ENCODE measurements at places on chromosomes 7 and 10.

DNA sequence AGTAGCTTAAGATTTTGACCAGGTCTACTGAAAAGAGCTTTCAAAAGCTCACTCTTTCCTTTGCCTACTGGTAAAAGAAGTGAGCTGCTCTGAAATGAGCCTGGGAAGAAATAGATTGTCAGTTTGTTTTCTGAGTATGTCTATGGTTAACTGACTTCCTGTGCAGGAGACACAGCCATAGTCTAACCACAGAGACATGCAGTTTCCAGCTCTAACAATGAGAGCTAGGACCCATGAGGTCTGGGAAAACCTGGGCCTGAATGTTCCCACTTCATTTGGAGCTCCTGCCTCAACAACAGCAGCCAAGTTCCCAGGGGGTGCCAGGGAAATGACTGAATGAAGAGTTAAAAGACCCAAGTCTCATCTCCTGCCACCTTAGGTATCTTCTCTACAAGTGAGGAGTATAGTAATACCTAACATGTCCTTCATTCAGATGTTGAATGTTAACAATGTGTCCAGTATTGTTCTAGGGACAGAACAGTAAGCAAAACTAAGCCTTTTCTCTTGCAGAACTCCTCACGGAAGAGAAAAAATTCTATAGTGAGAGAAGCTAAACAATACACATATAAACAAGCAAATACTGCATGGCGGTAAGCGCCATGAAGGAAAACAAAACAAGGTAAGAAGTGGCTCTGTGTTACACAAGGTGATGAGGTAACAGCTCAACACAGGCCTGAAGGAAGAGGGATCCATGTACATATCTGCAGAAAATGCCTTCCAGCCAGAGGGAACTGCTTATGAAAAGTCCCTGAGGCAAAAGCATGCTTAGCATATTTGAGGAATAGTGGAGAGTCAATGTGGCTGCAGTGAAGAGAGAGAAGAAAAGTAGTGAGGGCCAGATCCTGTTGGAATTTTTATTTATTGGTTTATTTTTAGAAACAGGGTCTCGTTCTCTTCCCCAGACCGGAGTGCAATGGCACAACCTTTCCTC, 26.4 kb upstream of the ANKRD1 start:
- no peak for DNase-seq

GRCh38 chr7:106639476-106640334, 21.3 kb downstream of the CCDC71L start:
- no peak for DNase-seq

DNA sequence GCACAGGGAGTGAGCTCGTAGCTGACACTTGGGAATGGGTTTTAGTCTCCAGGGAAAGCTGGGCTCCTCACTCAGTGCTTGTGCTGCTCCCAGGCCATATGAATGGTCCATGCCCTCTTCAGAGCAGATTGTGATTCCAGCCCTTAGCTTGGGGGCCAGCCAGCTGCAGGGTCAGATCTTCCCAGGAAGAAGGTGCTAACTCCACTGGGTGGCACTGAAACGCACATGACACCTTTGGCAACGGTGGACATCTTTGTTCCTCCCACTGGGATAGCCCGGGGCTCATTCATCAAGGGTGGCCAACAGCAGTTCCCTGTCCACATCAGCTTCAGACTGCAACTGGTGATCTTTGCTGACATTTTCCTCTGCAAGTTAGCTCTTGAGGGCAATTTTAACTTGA, 129.2 kb downstream of the DYNC2I1 start:
- no peak for DNase-seq

DNA sequence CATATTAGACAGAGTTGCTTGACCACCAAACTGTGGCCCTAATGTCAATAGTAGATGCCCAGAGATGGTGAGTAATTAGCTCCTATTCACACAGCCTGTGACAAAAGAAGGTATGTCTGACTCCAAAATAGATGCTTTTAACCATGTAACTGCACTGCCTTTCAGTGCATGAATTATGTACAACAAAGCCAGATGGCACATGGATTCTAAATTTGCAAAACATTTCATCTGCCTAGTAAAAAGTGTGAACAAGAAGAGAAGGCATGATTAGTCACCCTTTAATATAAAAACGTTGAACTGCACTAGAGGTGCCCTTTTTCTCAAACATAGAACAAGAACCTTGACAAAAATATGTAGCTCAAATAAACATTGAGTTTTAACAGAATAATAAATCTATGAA, 35.5 kb upstream of the PTPRZ1 start:
- DNase-seq = no peak

All from activated CD8-positive, alpha-beta memory T cell treated with anti-CD3 and anti-CD28 coated beads for 1 hour (primary cell).